NCI-H1930 (cell line): ENCODE measurements at places on chromosomes 13 and 19.

DNA sequence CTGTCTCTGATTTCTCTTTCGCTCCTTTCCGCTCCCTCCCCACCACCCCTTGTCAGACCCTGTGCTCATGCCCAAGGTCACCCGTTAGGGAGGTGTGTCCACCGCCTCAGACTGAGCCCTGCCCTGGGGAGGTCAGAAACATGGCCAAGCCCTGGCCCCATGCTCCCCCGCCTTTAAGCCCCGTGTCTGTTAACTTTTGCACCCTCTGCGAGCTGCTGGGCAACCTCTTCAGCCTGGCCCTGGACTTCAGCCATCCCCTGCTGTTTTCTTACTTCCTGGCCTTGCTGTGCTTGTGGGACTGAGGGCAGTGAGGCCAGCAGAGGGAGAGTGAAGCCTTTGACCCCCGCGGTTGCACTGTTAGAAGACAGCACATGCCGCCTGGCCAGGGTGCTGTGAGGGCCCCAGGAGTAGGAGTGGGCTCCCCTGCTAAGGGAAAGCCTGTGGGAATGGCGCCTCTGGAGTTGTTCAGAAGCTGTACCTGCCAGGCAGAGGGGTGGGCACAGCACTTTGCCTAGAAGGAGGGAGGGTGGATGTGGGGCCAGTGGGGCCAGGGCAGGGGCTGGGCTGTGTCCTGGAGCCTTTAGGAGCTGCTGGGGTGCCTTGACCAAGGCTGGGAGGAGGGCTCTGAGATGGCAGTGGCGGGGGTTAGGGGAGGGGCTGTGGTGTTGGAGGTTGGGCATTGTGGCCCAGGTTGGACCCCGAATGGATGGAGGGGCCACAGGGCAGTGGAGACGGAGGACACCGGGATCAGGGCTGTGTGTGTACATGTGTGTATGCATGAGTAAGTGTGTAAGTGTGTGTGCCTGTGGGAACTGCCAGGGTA lies 7.9 kb downstream of the UPF1 start:
- no peak for DNase-seq

DNA sequence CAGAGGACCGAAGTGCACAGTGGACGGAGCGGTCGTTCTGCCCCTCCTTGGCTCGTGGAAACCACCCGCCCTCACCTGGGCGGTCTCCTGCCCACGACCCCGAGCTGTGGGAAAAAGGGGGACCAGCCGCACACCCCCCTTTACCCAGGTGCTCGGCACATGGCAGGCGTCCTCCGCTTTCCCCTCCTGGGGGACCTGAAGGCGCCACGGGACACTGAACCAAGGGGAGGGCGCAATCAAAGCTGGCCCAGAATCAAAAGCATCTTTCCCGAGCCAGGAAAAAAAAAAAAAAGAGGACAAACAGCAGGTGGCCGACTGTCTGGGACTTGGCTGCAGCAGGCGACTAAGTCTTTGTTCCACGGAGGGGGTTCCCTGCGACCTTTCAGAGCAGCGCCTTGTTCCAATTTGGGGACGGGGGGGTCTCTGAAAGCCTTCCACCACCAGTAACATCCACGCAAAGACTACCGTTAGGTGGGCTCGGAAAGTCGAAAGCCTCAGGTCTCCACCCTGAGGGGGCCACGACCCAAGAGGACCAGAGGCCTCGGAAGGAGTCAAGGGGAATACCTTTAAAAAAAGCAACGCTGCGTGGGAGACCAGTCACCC lies 1.1 kb downstream of the MBD3 start:
- no peak for DNase-seq

DNA sequence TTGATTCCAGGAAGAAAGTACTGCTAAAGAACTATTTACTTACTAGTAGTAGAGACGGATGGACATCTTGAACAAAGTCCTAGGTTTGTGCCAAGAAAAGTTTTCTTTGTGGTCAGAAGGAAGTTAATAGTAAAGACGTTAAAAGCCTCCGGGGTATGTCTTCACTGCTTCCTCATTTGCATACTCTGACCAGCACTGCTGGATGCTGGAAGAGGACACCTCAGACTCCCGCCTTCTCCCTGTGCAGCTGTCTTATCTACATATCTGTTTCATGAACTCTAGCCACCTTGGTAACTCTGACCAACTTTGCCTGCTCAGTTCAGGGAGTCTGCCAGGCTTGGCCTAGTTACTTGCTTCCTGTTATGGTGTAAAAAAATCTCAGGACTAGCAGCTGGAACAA lies 1109.1 kb upstream of the MIR17HG start:
- DNase-seq, result no peak

DNA sequence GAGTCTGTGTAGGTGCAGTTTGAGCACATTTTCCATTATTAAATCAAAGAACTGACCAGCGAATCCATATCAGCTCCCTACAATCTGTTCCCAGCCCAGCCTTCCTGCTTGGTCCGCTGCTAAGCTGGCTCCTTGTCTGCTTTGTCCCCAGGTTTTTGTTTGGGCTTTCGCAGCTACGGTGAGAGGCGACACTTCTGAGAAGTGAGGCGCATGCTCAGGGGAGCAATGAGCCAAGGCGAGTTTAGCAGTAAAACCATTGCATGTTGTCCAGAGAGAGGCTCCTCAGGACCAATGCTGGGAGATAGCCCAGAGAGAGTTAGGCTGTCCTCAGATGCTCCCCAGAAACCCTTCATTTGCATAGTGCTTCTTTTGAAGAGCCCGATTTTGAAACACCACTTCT lies 162.0 kb downstream of the ITGBL1 start:
- DNase-seq, result no peak

DNA sequence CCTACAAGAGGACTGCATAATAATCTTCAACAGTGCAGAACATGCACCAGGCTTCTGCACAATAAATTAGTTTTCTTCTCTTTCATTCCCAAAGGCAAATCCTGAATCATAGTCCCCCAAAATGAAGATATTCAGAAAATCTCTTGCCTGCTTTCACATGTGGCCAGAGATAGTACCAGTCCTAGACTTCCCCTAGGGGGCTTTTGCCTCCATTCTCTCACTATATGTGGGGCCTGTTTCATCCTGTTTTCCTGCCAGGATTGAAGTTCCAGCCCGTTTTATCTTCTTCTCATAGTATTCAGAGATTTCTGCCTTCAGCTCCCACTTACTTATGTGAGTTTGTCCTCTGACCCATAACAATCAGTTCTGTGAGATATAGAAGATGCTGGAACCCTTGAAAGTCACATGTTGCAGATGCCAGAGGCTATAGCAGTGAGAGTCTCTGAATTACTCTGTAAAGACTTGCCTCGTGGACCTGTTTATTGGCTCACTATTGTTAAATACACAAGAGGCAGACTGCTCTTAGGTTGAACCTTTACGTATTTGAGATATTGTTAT lies 421.9 kb upstream of the PCDH9 start:
- no peak for DNase-seq

GRCh38 chr13:102873653-102874052 lies 27.8 kb downstream of the ERCC5 start:
- no peak for DNase-seq

DNA sequence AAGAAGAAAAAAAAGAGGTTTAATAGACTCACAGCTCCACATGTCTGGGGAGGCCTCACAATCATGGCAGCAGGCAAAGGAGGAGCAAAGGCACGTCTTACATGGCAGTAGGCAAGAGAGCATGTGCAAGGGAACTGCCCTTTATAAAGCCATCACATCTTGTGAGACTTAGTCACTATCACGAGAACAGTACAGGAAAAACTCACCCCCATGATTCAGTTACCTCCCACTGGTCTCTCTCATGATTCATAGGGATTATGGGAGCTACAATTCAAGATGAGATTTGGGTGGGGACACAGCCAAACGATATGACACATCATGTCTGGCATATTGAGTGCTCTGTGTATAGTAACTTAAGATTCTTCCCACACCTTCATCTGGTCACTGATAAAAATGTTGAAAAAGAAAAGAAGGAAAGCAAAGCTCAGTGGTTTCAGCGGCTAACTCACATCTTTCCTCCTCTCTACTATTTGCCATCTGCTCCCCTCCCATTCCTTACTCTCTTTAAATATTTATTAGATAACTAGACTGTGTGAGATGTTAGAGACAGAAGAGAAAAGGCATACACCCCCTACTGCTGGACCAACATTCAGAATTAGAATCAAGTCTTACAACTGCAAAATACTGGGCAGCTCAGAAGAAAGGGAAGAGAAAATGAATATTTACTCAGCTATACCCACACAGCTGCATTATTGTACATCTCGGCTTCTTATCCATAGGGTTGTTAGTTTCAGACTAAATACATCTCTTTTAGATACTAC lies 60.1 kb upstream of the AKAP11 start:
- no peak for DNase-seq

- DNase-seq, result no peak
Measured at GRCh38 chr13:33236021-33236420, 49.5 kb downstream of the STARD13 start.

DNA sequence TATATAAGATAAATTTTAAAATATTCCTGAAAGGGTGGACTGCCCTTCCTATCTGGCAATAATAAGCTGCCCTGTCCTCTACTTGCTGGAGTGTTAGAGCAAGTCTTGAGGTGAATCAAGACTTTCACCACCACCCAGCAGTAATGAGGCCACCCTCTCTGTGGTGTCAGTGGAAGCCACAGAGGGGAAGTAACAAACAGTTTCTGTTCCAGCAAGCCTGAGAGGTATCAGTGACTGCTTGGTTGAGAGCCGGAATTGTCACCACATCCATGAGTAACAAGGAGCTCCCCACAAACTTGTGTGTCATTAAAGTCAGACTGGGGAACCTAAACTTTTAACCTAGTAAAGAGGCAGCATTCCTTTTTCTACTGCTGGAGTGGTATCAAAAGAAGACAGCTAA lies 532.7 kb upstream of the SPRY2 start:
- no peak for DNase-seq

DNA sequence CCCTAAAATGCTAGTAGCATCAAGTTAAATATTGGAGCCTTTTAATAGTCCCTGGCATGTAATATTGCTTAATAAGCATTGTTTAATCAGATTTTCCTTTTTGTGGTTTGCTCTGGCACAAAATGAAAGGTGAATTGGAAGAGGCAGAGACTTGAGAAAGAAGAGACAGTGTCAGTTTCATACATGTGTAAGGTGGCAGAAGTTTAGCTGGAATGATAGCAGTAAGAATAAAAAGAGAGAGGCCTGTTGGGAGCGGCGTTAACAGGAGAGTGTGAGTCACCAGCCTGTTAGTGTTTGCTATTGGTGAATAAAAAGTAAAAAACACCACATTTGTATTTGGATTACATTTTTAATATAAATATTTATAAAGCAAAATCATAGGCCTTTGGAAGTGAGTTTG lies 145.3 kb downstream of the PDS5B start:
- no peak for DNase-seq

- DNase-seq, result no peak
Measured at GRCh38 chr13:80717776-80718175, 376.9 kb upstream of the SPRY2 start.

DNA sequence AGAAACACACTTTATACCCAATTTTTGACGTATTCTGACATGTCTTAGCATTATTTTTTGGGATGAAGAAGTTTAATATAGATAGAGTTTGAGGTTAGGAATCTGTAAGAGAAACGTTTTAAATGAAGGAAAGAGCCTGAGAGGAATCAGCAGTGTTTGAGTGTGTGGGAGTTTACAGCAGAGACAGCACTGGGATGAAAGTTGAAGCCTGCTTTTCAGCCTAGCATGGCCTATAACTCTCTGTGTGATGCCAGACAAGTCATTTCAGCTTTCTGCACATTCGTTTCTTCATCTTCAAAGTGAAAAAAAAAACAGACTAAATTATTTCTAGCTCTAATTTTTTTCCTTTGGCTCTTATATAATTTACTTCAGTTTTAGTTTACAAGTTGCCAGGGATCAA lies 177.1 kb downstream of the RGCC start:
- no peak for DNase-seq

DNA sequence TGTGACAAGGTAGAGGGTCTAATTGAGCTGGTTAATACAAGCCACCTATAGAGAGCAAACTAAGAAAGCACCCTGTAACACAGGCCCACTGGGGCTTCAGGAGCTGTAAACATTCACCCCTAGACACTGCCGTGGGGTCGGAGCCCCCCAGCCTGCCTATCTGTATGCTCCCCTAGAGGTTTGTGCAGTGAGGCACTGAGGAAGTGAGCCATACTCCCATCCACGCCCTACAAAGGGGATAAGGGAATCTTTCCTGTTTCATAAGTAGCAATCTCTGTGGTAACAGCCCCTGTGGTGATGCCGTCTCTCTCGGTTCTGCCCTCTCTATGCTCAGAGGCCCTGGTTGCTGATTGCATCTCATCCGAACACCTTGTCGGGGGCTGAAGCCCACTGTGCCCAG lies 94.2 kb upstream of the GJB6 start:
- no peak for DNase-seq

DNA sequence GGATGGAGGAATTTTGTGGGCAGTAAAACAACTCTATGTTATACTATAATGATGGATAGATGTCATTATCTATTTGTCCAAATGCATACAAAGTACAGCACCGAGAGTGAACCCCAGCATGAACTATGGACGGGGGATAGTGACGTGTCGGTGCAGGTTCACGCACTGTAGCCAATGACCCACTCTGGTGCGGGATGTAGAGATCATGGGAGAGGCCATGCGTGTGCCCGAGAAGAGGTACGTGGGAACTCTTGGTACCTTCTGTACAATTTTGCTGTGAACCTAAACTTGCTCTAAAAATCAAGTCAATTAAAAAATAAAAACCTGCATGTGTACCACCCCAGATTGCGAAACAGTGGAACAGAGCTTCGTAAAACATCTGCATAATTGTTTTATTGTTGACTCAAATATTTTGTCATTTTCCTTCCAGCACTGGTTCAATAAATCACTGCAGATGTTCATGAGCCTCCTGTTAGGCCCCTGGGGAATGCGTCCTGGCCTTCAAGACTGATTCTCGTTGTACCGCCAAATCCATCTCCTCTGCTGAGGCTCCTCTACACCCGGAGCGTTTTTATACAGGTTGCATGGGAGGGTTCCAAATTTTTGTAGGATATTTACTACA lies 30.9 kb downstream of the COL4A1 start:
- no peak for DNase-seq

- no peak for DNase-seq
Measured at GRCh38 chr13:44221657-44222056, 152.0 kb upstream of the SERP2 start.
